ENCODE measurements at places on chromosomes 7 and 10.

DNA sequence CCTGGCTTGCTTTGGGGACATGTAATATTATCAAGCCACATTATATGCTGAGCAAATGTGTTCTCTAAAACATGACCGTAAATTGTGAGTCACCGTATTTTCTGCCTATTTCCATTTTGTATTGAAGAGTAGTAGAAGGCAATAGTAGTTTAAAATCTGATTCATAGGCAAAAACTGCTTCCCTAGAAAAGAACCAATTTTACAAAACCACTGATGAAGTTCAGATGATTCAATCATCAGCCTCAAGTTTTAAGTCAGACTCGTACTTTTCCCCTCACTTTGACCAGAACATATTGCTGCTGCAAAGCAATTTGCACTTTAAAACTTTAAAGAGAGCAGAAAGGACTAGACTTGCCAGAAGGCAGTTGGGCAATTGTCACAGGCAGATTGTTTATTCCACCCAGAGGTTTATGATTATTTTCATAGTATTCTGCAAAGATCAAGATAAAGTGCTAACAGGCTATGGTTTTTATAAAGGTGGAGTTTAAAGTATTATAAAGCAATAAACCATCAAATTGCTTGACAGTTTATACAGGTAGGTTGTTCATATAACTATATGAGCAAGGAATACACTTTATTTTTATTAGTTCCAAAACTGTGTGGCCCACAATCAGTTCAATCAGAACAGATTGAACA is 168.2 kb downstream of the ETV1 start:
- DNase-seq = no peak

DNA sequence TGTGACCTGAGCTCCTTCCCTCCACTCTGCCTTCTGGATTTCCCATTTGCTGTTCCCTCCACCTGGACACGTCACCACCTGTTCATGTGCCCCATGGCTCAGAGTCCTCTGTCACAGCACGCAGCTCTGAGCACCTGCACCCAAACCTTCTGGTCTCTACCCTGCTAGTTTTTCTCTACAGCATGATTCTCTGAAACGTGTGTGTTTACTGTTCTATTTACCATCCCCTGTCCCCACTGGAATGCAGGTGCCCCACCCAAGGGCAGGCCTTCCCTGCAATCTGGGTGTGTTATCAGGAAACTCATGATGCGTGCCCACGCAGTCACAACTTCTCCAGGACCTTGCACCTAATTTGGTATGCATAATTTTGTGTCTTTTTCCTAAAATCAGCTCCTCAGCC is 284.4 kb upstream of the IGFBP3 start:
- no peak for DNase-seq

DNA sequence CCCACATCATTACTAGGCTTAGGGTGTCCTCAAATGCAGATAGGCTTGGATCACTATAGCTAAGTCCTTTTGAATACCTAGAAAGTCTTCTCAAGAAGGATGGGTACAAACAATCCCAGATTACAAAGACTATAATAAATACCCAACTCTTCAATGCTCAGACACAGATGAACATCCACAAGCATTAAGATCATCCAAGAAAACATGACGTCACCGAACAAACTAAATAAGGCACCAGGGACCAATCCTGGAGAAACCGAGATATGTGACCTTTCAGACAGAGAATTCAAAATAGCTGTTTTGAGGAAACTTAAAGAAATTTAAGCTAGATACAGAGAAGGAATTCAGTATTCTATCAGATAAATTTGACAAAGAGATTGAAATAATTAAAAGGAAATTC is 108.0 kb upstream of the PLPP4 start:
- DNase-seq = no peak

GRCh38 chr10:51920672-51921071 is 221.3 kb upstream of the CSTF2T start:
- no peak for DNase-seq
